Head of caudate nucleus (tissue), 42 donors: ENCODE measurements at places on chromosomes 3 and 15.

DNA sequence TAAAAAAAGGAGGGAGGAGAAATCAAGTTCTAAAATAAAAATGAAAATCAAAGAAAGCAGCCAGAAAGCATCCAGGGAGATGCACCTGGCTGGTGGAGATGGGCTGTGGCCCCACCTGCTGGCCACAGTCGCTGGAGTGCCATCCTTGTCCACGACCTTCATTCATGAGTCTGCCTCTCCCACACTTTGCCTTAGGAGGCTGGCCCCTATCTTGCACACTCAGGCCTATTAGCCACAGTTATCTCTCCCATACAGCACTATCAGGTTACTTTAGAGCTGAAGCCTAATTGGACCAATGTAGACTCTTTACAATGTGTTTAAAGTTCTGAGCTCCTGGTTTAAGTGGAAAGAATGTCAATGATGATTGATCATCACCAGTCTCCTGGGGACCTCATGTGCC, 392.0 kb upstream of the RORA start:
- peak; percentile 55 for DNase-seq

DNA sequence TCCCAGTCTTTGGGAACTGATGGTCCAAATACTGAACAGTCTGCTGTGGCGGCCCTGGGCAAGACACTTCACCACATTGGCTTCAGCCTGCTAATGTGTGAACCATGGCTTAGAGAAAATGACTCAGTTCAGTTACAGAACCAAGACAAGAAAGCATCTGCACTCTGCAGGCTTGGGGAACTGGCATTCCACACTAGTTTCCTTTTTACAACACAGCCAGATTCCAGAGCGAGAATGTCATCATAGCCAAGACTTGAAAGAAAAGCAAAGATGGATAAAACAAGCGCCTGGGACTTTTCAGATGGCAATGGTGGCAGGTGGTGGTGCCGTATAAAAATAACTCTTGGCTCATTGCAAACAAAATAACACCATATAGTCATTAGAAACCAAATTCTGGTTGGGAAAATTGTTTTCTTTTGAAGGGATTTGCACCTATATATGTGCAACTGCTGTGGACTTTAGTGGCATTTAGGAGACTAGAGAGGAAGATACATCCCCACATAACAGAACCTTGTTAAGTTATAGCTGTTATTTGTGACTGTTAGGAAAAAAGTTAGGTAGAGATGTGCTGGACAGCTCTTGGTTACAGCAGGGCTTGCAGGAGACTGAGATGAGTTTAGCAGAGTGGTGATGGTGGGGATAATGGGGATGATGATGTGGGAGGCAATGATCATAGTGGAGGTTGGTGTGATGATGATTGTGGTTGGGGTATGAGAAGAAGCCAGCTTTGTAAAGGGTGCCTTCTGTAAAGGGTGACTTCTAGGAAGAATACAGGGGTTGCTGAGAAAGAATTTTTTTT, 273.6 kb downstream of the THRB start:
- no peak for DNase-seq

GRCh38 chr15:26891448-26892181, 24.8 kb downstream of the GABRA5 start:
- DNase-seq: peak; percentile 72

DNA sequence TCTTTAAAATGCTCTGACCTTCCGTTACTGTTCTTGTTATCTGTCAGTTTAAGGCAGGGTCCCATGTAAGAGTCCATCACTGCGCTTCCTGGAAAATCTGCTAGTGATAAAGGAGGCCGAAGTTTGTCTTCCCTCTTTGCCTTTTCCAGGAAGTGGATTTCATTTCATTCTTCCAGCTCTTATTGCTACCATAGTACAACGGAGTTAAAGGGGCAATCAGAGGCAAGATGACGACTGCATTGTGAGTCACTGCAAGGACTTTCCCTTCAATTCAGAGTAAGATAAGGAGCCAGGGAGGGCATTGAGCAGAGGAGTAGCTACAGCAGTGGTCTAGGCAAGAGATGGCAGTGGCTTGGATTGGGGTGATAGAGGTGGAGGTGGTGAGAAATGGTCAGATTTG, 17.2 kb upstream of the DET1 start:
- DNase-seq: no peak

DNA sequence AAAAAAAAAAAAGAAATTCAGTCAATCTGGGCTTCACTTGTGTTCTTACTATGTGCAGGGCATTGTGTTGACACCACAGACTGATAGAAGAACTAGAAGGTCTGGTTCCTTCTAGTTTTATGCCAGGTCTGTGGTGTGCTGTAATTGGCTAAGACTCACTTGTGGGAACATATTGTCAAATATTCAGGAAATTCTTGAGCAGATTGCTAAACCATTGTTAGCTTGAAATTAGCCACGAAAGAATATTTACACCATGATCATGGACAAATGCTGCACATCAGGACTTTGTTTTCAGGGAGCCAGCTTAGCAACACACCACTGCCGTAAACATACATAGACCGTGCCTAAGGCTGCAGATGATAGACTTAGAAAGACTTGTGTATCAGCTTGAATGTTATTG, 74.6 kb downstream of the GTPBP8 start:
- no peak for DNase-seq
